ENCODE measurements at places on chromosomes 2 and 18.

DNA sequence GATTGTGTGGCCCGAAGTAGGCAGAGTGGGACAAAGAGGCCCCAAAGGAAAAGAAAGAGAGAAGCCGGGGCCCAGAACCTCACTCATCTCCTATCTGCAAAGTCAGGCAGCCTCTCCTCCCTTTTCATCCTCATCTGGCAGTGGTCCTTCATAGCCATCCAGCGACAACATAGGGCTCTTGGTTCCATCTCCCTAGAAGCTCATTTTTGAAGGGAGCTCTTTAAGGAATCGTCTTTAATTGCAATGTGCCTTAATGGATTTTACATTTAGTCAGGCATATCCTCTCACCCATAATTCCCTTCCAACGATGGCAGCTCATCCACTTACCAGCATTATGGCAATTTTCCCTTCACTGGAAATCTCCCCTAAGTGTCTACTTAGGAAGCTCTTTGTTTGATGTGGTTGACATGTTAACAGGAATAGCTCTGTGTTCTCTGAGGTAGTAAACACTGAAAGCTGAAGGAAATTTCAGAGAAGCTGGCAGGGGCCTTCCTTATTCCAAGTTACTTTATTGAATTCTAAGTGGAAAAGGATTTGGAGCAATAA is 780.6 kb downstream of the TSN start:
- DNase-seq: no peak

- peak; percentile 70 for DNase-seq
Measured at GRCh38 chr2:176002688-176003210, 682 bp upstream of the LNPK start.

- DNase-seq: peak; percentile 40
Measured at GRCh38 chr2:130390460-130391057, 34.7 kb downstream of the PTPN18 start.

DNA sequence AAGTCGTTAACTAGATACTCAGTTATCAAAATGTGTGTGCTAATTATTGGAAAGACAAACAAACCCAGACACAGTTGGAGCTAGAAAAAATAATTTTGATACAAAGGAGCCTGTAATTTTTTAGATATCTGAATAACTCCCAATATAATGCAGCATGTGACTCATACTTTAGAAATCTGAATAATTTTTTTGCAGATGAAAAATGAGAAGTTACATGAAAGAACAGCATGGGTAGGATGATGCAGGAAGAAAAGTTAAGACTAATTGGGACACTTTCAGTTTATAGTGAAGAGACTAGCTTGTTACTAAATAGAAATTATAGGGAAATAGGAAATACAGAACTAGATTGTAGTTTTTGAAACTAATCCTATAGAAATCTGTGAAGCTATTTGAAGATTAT is 945.8 kb downstream of the CBLN2 start:
- DNase-seq: no peak

- DNase-seq: no peak
Measured at GRCh38 chr2:69205491-69205890, 181.5 kb downstream of the GFPT1 start.

DNA sequence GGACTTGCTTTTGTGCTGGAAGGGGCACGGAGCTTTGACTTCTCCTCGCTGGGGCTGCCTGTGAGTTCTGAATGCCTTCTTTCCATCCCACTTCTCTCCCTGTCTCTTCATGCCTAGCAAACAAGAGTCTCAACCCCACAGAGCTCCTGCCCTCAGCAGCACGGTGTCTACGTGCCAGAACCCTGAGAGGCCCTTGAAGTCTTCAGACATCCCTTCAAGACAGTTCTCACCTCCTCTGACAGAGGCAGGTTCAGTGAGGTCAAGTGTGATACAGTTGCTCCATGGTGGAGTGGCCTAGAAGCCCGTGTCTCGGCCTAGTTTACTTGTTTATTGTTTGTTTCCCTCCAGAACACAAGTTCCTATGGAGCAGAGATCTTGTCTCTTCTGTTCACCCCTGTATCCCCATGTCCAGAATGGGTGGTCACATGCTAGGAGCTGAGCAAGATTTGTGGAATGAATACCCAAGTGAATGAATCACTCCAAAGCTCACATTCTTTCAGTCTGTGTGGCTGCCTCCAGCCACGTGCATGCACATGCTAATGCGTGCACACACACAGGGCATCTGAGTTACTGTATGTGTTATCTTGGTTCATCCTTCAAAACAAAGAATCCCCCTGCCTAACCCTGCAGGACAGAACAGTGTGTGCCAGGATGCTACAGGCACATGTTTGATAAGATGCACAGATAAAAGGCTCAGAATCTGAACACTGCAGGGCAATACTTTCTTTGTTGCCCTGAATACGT is 391.6 kb downstream of the NBAS start:
- DNase-seq: no peak

DNA sequence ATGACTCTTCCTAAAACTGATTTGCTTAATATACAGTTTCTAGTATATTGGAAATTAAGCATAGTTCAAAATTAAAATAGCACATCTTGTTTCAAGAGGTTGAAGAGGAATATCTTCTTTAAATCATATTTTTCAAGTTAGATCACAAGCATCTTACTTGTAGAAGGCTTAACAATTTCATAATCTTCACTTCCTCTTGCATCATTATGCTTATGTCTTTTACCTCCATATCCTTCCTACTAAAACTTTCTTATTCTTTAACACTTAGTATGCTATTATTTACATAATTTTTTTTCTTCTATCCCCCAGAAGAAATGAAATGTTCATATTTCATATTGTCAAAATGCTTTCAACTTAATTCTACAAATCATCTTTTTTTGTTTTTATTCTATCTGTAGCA is 1354.9 kb upstream of the TMEFF2 start:
- no peak for DNase-seq

DNA sequence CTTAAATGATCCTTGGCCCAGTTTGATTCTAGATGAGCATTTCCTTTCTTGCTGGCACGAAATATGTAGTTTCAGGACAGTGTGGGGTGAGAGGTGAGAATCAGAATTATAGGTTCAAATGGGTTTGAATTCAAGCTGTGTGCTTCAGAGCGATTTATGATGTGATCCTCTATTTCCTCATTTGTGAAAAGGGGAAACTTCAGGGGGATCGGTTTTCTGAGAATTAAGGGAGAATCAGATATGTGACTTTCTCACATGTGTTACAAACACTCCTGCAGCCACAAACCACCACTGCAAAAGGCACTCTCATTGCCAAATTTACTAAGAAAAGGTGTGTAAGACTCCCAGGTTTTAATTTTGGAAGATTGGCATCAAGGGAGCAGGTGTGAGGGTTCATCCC is 24.4 kb downstream of the HK2 start:
- no peak for DNase-seq

- DNase-seq: no peak
Measured at GRCh38 chr18:73288813-73289212, 421.0 kb upstream of the NETO1 start.

DNA sequence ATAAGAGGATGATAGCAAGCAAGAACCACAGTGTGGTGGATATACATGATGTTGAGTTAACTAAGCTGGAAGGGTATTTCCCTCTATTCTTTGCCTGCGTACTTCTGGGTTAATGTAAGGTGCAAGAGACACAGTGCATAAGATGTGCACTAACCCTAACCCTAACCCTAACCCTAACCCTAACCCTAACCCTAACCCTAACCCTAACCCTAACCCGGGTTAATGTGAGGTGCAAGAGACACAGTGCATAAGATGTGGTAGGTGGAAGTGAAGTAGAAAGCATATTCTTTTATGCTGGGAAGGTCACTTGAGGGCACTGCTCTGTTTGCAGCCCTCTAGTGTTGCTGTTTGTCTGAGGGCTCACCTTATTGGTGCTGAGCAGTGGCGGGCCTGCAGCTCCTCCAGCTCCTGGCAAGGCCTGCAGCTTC is 181.5 kb upstream of the ITGA4 start:
- peak; percentile 54 for DNase-seq

GRCh38 chr2:6937582-6937981 is 20.4 kb downstream of the RNF144A start:
- DNase-seq: no peak

DNA sequence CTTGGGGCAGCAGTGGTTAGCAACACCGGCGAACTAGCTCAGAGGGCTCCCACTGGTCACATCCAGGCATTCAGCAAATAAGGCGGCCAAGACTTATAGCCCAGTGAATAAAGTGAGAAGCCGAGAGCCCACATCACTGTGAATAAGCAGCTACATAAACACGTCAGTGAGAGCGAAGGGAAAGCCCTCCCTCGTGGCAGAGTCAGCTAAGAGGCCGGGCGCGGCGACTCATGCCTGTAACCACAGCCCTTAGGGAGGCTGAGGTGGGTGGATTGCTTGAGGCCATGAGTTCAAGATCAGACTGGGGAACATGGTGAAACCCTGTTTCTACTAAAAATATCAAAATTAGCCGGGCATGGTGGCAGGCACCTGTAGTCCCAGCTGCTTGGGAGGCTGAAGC is 5.2 kb downstream of the D2HGDH start:
- no peak for DNase-seq

DNA sequence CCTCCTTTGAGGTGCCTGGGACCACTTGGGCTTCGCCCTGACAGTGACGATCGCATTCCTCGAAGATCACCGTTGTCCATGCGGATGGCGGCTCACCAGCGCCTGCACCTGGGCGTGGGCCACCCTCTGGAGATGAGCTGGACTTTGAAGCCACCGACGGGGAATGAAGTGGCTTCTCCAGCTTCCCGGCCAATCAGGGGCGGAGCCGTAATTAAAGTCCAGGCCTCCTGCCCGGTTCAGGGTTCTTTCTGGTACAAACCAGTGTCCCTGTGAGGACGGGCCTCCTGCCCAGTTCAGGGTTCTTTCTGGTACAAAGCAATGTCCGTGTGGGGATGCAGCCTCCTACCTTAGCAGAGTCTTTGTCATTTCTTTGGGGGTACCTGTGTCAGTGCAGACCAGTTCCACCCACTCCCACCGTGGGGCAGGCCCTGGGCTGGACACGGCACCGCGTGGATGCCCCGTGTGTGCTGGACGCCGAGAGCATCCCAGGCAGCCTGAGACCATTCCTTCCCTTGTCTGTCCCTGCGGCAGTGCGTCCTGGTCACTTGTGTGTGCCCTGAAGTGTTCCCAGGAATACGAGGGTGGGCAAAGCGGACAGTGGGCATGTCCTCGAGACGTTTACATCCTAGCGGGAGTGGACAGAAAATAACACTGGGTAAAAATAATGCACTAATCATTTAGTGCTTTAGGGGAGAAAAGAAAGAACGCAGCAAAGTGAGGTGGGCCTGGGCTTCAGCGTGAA is 55.0 kb downstream of the KCNG2 start:
- DNase-seq: peak; percentile 13

DNA sequence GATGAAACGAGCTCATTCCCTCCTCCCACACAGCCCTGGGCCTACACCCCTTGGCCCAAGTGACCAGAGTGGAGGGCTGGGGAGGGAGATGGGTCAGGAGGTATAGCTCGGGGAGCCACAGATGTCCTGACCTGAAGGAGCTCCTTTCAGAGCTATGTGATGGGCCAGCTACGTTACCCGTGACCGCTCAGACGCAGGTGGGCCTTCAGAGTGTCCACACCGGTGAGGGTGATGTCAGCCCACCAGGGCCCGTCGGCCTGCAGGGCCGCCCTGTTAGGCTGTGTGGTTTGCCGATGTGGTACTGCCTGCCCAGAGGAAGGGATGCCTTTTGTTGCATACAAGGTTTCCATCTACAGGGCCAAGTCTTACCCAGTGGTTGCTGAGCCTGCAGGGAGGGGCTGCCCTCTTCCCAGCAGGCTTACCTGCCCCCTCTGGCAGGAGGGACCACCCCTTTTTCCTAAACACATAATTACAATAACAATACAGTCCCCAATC is 41.8 kb upstream of the FOSL2 start:
- DNase-seq: no peak

GRCh38 chr2:58010599-58010998 is 36.0 kb upstream of the VRK2 start:
- no peak for DNase-seq

- no peak for DNase-seq
Measured at GRCh38 chr2:61750624-61751023, 103.2 kb downstream of the FAM161A start.

DNA sequence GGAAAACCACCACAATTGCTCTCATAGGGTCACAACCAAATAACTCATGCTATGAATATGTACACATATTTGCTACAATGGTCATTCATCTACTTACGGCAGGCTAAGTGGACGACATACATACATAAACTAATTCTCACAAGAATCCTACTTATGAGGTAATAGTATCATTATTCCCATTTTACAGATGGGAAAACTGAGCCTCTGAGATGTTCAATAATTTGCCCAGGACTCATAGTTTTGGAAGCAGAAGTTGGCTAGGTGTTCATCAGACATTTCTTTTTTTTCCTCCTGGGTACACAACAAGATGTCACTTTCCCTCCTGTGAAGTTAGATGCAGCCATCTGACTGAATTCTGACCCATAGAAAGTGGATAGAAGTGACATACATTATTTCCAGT is 89.0 kb upstream of the PKDCC start:
- DNase-seq: no peak

DNA sequence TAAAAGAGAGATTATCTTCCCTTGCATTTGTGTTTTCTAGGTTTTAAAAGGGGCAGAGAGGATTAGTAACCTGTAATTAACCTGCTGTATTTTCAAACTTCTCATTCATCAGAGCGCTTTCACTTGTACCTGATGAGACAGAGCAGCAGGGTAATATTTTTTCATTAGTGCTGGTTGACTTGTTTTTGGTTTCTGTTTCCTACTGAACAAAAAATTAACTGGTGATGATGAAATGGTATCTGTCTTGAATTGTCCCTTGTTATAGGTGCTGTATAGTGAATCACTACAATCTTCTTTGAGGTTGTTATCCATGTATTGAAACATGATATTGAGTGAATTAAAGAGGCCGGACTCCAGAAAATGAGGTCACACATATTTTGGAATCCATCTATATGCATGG is 37.9 kb downstream of the CDH20 start:
- DNase-seq: no peak

- no peak for DNase-seq
Measured at GRCh38 chr2:241379481-241380480, 23.7 kb downstream of the FARP2 start.

- no peak for DNase-seq
Measured at GRCh38 chr2:99805930-99806476, 316.2 kb upstream of the REV1 start.

GRCh38 chr2:31150120-31150670 is 12.0 kb upstream of the GALNT14 start:
- DNase-seq: no peak

DNA sequence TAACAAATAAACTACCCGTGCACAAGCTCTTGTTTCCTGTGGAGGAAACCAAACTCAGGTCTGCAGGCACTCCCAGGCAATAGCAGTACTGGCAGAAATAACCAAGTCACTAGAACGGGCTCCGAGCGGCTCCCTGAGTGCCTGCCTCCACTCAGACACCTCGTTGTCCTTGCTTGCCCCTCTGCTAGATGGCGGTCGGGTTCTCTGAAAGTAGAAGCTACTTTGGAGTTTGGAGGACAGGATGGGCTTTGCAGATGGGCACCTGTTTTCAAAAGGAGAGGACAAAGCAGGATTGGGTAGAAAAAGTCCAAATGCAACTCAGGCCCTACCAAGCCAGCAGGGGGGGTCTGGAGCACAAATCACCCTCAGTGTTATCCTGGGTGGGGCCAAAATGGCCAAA is 136.4 kb downstream of the LRRC30 start:
- DNase-seq: no peak

- DNase-seq: no peak
Measured at GRCh38 chr2:47359375-47359868, 43.5 kb upstream of the MSH2 start.
